Stimulated activated CD4-positive, alpha-beta T cell treated with anti-CD3 and anti-CD28 coated beads, Interleukin-1b, Interleukin-23, amount 100 ng/mL, for 1 hour (primary cell): ENCODE measurements at places on chromosomes 13 and 19.

GRCh38 chr13:42906257-42906656 is 85.8 kb downstream of the EPSTI1 start:
- no peak for DNase-seq

DNA sequence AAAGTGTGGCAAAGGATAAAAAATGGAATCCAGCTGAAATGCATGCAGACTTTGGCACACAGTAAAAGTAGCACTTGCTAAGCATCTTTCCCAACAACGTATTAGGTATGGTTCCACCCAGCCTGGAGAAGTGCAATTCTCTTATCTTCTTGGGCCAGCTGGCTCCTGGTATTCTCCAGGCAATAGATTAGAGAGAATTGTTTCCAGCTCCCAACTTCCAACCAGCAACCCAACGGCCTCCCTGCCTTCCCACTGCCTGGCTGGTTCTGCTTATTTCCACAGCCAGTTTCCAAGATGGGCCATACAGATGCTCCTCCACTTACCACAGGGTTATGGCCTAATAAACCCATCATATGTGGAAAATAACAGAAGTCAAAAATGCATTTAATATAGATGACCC is 133.4 kb downstream of the OXGR1 start:
- no peak for DNase-seq

DNA sequence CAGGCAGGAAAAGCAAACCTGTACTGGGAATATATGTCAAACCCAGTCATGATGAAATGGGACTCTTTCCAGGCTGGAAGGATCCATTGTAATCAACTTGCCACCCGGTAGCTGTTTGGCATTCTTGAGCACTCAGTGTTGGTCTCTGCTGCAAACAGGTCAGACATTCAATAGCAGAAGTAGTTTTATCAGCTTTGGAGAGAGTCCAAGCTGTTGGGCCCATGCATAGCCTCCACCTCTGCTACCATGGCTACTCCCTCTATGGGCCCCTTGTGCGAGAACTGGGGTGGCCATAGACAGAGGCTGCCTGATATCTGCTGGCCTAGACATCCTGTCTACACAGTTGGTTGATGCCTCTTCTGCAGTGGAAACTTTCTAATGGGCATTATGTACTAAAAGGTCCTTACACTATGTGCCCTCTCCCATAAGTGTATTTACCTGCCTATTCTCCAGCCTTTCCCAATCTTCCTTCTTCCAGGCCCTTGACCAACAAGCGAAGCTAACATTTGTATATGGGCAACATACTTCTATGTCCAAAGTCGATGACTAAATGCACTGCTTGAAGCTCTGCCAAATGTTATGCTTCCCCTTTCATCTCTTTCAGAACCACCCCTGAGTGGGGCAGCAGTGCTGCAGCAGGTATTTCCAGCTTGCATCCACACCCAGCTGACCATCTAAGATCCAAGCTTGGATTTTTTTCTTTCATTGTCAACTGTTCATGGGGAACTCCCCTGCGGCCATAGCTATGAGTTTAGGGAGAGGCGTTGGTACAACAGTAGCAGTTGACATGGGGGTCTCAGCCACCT is 5.3 kb upstream of the RNF6 start:
- no peak for DNase-seq

DNA sequence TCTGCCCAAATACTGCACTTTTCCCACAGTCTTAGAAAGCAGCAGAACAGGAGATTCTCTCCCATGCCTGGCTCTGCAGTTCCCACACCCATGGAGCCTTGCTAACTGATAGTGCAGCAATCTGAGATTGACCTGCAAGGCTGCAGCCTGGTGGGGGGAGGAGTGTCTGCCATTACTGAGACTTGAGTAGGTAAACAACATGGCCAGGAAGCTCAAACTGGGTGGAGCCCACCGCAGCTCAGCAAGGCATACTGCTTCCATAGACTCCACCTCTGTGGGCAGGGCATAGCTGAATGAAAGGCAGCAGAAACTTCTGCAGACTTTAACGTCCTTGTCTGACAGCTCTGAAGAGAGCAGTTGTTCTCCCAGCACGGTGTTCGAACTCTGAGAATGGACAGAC is 358.5 kb upstream of the PCDH9 start:
- no peak for DNase-seq

GRCh38 chr19:38247126-38247525 is 9.0 kb downstream of the PPP1R14A start:
- no peak for DNase-seq

- DNase-seq = no peak
Measured at GRCh38 chr19:4534836-4535658, at the start of gene PLIN5. TSS of gene PLIN5 (minus strand) at chr19:4535224. CDS start at chr19:4534074, 1,150 bp downstream.

DNA sequence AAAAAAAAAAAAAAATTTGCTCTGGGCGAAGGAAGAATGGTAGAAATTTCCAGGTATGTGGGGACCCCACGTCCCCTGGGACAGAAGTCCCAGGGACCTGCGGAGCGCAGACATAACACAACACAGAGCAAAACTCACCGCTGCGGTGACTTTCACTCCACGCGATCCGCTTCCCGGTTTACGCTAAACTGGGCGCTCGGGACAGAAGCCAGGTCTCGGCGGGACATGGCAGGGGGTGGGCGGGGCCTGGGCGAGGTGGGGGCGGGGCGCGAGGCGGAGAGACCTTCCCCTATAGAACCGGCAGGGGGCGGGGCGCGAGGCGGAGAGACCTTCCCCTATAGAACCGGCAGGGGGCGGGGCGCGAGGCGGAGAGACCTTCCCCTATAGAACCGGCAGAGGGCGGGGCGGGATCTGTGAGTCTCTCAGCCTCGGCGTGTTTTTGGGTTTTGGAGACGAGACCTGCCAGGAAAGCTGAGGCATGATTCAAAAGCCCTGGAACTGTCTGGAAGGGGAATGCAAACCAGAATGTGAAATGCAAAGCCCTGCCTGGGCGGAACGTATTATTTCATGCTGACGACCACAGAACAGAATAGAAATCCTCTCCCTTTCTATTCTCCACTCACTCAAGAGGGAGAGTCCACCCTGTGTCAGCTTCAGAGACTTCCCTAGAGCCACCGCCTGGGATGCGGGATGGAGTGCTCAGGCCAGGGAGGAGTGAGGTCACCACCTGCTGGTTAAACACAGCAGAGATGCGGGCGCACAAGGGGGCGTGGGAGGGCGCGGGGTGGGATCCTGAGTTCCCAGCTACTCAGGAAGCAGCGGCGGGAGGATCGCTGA is 20.2 kb upstream of the ERVV-1 start:
- DNase-seq = peak; percentile 53

DNA sequence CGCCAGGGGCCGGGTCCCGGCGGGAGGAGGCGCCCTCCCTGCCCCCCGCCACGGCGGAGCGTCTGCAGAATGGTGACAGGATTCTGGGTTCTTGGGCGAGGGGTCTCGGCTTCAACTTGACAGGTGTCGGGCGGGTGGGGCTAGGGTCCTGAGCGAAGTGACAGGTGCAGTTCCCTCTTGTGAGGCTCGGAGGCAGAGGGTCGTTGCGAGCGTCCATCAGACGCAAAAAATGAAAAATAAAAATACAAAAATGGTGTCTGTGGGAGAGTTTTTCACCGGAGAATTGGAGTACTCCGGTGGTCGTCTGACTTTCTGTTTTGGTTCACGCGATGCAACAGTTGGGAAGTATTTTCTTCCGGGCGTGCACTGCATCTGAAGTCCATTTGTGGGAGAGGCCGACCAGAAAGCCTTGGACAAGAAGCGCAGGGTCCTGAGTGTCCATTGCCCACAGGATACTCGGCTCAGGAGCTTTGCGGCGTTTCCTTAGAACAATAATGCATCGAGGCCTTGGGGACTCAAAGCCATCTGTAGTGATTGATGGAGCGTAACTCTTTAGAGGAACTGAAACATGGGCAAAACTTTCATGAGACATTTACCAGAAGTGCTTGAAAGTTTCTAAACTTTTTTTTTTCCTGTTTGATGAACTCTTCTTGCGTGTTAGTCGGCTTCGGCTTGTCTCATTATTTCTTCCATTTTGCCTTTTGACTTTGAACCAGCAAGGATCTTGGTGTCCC is 759 bp downstream of the RB1 start:
- DNase-seq = no peak

- peak; percentile 34 for DNase-seq
Measured at GRCh38 chr19:8396563-8397203, 6.5 kb downstream of the RAB11B start.

DNA sequence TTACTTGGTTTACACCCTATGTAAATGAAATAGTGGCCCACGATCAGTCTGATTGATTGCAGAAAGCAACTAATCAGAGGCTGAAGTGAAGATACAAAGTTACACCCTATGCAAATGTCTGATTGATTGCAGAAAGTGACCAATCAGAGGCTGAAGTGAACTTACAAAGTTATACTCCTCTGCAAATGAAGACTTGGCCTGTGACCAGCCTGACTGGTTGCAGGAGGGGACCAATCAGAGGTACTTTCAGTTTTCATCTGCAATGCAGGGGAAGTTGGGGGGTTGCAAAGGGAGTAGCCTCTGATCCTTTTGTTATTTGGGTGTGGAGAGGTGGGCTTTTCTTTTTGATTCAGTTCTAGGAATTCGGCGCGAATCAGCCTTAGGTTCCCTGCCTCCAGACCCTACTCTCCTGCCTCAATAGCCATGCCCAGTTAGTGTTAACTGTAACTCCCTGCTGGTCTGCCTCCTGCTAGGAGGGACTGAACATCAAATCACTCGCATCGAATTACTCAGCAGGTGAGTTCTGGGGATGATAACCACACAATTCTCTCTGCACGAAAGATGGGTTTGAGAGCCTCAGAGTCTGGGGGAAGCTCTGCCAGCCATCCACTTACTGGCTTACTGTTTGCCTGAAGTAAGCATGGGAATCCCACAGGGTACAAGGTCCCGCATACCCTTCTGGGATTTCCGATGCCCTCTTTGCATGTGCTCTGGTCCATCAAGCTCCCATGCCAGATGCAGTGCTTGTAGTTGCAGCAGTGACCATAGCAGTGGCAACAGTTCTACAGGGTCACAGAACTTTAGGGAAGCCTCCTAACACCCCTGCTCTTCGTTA is 7.5 kb downstream of the ARL11 start:
- no peak for DNase-seq

- no peak for DNase-seq
Measured at GRCh38 chr19:33130433-33130832, 1.5 kb upstream of the WDR88 start.

DNA sequence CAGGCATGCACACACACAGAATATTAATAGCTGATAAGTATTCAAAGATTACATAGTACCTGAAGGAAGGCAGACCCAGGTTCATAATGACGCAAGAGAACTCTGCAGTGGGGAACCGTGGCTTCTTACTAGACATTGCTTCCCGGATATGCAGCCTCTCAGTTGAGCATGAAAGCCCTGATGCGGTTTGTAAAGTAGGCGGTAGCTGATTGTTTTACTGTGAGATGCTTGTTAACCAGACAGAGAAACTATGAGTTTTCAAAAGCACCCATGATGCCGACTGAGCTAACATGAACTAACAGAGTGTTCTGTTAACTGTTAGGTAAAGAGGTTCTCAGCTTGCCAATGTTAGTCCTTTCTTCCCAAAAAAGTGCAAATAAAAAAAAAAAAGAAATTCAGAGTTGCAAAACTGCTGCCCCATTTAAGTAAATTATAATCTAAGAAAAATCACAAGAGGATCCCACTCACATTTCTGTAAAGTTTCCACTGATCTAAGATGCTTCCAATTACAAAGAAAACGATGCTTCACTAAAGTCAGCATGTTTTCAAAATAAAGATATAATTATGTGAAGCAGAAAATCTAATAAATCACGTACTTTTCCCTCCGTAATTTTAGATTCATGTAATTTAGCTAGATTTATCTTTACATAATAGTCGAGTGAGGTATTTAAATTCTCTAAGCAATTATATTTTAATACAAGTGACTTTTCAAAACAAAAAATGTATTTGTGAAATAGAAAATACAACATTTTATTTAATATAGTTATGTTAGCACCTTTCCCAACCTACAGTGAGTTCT is 2.2 kb downstream of the FLT1 start:
- no peak for DNase-seq

DNA sequence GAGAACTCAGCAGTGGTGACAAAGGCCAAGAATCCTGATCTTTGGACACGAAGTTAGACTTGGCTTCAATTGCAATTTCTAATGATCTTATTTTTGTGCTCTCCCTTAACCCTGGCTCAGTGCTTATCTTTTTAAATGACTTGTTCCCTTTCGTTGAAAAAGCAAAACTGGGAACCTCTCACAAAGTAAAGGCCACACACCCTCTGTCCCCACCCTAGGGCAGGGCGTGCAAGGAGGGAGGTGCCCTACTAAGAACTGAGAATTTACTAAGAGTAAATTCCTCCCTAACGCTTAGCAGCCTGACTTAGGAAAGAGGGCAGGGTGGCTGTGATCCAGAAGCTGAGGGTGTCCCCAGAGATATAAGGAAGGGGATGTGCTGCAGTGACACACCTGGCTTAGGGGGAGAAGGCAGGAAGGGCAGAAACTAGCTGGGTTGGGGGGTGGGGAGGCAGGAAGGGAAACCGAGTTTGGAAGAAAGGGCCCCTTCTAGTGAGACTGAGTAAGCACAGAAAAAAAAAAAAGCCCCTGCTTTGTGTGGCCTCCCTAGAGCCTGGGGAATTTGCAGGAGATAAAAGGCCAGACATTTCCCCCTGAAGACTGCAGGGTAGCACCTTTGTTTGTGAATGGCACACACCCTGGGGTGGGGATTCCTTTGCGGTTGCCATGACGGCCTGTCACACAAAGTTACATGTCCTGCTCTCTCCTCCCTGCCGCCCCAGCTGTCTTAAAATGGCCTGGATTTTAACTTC is 435.1 kb downstream of the EFNB2 start:
- DNase-seq = no peak

GRCh38 chr19:5261156-5261890 is 79.3 kb downstream of the PTPRS start:
- DNase-seq = no peak

DNA sequence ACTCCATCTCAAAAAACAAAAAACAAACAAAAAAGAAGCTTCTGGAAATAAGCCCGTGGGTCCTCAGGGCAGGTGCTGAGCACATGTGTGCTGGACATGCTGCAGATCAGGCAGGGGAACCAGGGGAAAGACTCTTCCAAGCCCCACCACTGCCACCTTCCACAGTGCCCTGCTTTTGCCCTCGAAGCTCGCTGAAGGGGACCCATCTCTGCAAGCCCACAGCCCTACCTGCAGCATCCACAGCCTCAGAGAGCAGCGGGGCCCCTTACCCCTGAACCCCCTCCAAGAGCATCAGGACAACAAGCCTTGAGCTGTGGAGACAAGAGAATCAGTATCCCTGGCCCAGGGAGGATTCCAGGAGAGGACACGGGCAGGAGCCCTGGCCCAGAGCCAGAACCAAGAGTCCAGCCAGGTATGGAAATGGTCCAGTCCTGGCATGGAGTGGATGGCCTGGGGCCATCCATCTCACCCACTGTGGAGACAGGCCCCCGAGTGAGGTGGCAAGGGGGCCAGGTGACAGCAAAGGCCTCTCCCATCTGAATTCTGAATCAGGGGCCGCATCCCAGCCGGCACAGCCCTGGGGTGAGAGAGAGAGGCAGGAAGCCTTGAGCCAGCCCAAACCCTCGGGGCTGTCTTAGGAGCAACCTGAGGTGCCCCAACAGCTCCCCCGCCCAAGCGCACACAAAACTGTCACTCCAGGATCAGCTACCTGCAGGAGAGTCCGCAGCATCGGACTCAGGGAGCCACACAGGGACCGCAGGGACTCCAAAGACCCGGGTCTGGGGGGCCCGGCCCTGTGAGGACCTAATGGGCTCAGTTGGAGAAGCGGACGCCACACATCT is 51.8 kb upstream of the TPM4 start:
- no peak for DNase-seq

- no peak for DNase-seq
Measured at GRCh38 chr19:1250437-1251260, 2.3 kb downstream of the MIDN start.

- peak; percentile 24 for DNase-seq
Measured at GRCh38 chr13:113490496-113491417, at the start of gene DCUN1D2. TSS of gene DCUN1D2 (minus strand) at chr13:113490711. CDS start at chr13:113490669, 42 bp downstream.

- DNase-seq = no peak
Measured at GRCh38 chr19:35013820-35014754, 14.0 kb downstream of the GRAMD1A start.

GRCh38 chr13:95185851-95186250 is 115.4 kb downstream of the ABCC4 start:
- no peak for DNase-seq
